ENCODE measurements at places on chromosomes 6 and 20.

DNA sequence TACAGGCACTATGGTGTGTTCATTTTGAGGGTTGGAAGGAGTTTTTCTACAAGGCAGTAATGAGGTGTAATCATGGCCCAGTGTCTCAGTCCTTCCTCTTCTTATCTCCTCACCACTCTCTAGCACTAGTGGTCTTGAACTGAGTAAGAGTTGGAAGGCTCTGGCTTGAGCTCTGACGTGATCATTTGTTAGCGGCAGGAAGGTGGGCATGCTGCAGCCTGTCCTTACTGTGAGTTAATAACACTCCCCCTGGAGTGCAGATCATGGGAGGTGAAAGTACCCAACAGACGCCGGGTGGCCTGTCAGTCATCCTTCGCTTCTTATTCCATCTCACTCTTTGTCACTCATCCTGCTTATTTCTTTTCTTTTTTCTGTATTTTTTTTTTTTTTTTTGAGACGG lies 356.9 kb downstream of the CDKAL1 start:
- no peak for DNase-seq

DNA sequence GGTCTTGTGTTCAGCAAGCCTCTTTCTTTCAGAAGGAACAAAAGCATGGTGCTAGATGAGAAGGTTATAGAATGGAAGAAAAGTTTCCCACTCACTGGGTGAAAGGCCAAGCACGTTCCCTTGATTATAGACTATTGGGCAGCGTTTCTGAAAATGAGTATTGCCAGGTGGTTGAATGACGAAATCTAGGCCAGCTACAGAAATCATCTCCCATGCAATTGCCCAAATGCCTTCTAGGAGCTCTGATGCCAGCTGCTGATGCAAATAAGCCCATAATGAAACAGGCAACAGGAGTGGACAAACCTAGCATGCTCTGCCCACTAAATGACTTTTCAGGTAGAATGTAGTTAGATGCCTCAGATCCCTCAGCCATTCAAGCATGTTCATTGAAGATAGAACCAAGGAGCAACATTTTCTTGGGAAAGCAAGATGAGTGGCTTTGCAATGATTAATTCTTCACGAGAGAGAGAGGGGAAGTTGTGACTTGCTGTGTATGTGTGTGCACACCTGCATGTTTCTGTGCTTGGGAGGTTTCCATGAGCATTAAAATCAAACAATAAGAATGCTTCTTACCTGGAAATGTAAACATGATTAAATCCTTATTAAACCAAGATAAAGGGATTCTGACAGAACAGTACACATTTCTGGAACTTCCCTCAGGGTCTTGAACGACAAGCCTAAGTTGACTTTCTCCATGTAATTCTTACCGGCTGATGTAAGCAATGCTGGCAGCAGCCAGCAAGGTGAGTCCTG lies 43.6 kb downstream of the ADTRP start:
- DNase-seq = no peak

DNA sequence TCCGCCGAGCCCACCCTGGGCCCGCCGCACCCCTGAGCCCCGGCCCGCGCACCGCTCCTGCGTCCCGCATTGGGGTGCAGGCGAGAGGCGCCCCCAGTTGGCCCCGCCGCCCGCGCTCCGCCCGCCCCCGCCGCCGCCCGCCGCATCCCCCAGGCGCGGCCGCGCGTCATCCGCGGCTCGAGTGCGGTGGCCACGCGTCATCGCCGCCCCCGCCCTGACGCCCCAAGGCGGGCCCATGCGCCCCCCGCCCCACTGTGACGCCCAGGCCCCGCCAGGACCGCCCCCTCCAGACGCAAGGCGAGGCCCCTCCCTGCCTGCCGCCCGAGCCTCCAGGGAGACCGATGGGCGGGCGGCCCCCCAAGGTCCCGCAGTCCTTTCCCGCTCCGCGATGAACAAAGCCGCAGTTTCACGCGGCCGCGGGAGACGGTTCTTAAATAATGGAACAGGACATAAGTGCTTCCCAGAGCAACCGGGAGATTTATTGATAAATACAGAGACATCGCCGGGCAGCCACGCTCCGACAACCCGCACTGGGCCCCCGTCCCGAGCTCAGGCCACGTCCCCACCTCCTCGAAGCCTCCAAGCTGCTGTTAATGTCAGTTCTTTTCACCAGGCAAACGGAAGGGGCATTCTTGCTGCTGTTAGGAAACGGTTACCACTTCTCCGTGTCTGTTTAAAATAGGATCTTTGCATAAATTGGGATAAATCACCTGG lies at the start of gene ANKRD60:
Gene ANKRD60, minus strand, starts transcription at position 170 of the 714 bp plus-strand sequence. Its CDS starts 0 bp downstream, at position 170.
- no peak for DNase-seq

DNA sequence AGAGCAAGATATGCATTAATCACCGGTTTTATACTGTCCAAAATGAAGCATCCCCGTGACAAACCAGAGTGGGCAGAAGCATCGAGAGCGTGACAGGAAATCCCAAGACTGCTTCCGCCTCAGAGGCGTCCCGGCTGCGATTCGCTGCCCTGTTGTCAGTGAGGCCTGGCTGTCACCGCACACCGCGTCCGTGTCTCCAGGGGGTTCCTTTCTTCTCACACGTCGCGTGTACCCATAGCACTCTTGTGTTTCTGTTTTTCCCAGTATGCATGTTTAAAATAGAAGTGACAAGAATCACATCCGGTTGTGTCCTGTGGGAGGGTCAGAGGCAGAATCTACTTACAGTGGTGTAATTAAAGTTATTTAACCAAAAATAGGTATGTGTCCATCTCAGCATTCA lies 8.3 kb upstream of the ADRM1 start:
- DNase-seq = no peak

DNA sequence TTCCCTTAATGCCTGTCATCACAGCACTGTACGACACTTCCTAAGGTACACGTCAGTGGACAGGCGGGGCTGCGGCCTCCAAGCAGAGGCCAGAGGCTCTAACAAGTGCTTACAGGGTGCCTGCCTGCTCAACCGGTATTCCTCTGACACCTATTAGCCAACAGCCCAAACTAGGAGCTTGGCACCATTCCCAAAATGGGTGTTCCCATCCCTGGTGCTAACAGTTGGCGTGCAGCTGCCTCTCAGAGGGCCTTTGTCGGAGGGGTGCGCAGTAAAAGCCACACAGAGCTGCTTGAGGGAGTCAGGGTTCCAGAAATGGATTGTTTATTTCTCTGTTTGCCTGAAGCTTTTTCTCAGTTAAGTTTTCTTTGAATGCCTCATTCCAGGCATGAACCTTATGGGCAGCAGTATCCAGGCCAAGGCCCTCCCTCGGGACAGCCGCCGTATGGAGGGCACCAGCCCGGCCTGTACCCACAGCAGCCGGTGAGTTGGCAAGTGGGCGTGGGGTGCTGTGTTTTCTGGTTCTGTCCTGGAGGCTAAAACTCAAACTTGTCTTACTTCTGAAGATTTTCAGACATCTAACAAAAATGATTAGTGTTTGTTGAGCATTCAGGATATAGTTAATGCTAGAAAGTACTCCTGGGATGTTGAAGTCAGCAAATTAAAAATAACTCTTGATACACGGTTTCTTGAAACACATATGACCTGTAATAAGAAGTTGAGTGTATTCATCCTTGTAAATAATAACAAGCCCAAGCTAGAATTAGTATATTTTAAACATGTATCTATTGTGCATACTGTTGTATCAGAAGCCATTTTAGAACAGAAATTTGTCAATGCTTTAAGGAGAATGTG lies 124.7 kb downstream of the TMEM242 start:
- no peak for DNase-seq

- DNase-seq = no peak
Observed at GRCh38 chr6:158830736-158831135, 11.6 kb upstream of the EZR start.

- no peak for DNase-seq
Observed at GRCh38 chr20:31691646-31692275, 30.9 kb downstream of the BCL2L1 start.

- no peak for DNase-seq
Observed at GRCh38 chr6:160238278-160238711, 20.3 kb downstream of the SLC22A2 start.

DNA sequence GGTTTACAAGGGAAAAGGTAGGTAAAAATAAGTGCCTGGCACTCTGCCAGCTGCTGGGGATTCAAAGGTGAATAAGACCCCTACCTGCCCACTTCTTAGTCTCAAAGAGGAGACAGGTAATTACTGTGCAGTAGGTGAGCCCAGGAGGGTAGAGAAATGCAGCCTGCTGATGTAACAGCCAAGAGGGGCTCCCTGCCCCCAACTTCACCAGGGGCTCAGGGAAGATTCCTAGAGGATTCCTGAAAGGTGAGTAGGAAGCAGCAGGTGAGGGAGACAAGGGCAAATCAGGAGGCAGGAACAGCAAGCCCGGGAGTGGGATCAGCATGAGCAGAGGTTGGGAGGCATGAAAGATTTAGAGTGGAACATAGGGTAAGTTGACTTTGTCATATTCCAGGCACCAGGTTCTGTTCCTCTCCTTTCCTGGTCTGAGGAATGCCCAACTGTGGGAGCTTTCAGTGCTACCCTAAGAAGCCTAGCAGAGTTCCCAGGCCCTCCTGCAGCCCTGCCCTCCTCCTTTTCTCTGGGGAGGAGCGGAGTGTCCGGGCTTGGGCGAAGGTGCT lies 258.1 kb downstream of the LRFN2 start:
- DNase-seq = no peak

DNA sequence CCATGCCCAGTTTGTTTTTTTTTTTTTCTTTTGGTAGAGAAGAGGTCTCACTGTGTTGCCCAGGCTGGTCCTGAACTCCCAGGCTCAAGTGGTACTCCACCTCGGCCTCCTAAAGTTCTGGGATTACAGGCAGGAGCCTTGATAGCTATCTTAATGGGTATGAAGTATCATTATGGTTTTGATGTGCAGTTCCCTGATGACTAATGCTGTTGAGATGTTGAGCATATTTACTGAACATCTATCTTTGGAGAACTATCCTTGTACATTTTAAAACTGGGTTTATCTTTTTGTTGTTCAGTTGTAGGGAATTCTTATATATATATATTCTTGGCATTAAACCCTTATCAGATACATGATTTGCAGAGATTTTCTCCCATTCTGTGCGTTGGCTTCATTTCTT lies 21.4 kb upstream of the MYL9 start:
- DNase-seq = no peak

DNA sequence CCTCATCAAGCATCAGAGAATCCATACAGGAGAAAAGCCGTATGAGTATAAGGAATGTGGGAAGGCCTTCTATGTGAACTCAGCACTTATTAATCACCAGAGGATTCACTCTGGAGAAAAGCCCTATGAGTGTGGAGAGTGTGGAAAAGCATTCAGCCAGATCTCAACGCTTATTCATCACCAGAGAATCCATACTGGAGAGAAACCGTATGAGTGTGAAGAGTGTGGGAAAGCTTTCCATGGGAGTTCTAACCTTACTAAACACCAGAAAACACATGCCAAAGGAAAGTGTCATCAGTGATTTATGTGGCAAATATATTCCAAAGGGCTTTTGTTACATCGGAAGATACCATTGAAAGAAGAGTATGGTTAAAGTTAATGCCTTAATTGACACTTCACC lies 25.4 kb downstream of the ZKSCAN8 start:
- no peak for DNase-seq

DNA sequence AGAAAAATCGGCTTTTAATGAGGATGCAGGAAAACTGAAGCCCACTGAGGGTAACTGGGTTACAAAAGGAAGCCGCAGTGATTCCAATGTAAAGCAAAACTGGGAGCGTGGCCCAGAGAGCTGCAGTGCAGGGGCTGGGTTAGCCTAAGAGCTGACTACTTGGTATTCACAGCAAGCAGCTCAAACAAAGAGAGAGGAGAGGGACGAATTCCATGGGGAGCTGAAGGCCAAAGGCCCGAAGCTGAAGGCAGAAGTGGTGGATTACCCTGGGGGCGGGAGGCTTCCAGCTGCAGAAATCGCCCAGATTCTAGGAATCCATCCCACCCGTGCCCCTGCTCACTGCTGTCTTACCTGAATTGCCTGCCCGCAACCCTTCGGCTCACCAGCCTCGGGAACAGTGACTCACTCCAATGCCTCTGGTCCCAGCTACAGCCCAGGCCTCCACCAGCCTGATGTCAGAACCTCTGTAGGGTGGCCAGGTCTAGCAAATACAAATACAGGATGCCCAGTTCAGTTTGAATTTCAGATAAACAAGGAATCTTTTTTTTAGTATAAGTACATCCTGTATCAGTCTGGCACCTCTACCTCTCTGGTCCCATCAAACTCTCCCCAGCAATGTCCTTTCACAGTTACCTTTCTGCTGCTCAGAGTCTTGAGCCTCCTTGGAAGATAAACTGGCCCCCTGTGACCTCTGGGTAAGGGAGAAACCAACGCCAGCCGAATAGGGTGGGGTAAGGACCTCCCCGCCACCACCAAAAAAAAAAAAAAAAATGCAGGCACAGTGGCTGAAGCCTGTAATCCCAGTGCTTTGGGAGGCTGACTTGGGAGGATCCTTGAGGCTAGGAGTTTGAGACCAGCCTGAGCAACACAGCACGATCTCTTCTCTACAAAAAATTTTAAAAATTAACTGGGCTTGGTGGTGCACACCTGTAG lies 14.6 kb upstream of the ZMYND8 start:
- no peak for DNase-seq

- no peak for DNase-seq
Observed at GRCh38 chr6:132567566-132567965, 2.6 kb upstream of the TAAR6 start.

- no peak for DNase-seq
Observed at GRCh38 chr6:106120006-106120405, 33.9 kb downstream of the PRDM1 start.

- no peak for DNase-seq
Observed at GRCh38 chr6:53359843-53360092, 11.0 kb upstream of the ELOVL5 start.

- peak; percentile 32 for DNase-seq
Observed at GRCh38 chr6:117906958-117907600, at the start of gene SLC35F1. SLC35F1 (plus strand) TSS chr6:117907264.

GRCh38 chr6:82588020-82588419 lies 224.4 kb downstream of the TPBG start:
- DNase-seq = no peak

DNA sequence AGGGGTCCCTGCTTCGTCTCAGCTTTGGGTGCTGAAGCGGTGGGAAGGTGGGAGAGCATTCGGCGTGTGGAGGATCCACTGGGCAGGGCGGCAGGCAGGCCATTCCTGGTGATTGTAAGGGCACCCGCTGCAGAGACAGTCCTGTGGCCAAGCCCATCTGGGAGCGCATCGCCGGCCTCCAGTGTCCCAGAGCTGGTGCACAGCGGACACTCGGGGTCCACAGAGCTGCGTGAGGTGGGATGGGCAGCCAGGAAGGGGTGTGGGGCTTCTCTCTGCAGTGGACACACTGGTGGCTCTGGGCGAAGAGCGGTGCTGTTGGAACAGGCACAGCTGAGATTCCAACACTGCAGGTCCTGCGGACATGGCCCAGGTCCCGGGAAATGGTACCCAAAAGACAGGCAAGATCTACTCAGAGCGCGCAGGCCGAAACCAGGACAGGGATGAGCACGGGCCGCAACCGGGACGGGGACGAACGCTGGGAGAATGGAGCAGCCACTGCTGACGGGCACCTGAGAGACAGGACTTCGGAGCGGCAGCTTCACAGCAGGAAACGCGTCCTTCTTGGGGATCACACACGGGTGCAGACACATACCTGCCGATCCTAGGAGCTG lies 188.2 kb downstream of the ERMARD start:
- DNase-seq = no peak

DNA sequence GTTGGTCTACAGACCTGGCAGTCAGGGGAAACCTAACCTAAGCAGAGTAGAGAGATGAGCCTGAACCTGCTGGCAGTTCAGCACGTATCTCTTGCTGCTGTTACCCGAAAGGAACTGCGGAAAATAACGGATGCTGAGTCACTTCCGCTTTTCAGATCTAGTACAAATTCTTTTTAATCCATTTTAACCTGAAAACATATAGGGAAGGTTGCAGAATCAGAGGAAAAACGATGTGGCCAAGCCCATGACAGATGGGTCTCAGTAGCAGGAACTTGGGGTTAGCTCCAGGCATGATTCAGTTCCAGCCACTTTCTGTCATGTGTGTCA lies 351.9 kb upstream of the PRND start:
- peak; percentile 1 for DNase-seq

GRCh38 chr20:55513954-55514353 lies 491.4 kb downstream of the CBLN4 start:
- DNase-seq = no peak

Data from stimulated activated CD4-positive, alpha-beta T cell treated with anti-CD3 and anti-CD28 coated beads, Interleukin-1b, Interleukin-23, amount 100 ng/mL, for 24 hours (primary cell).